ENCODE measurements at places on chromosomes 11 and 22.
A peak's percentile ranks its signal among the peaks of the same experiment; 100 is the strongest.

- DNase-seq = no peak
These were observed 432.1 kb downstream of the DYNC2H1 start for GRCh38 chr11:103541186-103541795.

DNA sequence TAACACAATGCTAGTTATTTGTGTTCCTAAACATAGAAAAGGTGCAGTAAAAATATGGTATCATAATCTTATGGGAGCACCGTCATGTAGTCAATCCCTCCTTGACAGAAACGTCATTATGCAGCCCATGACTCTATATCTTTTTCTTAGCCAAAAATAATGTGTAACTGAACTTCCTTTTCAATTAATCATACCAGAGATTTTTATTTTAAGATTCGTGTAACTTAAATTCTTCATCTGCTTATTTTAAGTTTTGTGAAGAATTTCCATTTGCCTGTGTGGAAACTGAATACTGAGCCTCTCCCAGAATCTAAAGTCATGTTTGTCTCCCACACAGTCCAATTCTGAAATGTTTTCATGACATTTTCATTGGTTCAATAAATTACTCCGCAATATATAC, 699.1 kb downstream of the KCNA4 start:
- no peak for DNase-seq

DNA sequence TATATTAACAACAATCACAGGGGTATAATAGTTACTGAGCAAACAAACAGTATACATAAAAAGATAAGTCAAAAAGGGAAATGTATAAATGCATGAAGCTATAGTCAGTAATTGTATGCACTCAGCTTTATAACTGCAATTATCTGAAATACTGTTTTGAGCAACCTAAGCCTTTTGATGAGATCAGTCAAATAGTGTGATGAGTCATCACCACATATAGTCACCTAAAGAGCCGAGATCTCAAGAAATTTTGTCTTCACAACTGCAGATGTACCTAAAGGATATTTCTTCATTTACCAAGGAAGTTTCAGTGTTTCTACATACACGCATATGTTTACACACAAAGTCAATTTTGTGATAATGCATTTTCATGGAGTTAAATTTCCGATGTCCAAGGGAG, 5.4 kb upstream of the OR51A2 start:
- DNase-seq = no peak

- DNase-seq = no peak
These were observed 75.2 kb downstream of the LDLRAD3 start for GRCh38 chr11:36019005-36019596.

DNA sequence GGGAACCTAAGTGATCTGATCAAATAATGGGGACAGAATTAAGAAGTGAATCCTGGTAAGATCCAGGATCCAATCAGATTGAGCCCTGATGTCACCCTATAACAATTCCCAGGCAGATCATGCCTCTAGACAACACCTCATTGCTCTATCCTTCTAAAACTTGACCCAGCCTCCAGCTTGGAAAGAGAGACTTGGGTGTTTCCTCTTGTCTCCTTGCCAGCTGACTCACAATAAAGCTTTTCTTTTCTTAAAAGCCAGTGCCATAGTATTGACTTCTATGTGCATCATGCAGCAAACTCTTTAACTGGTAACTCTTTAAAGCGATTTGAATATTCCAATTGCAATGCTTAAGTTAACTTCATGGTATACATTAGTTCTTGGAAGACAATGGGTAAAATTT, 109.6 kb upstream of the CHORDC1 start:
- DNase-seq = no peak

GRCh38 chr22:30557243-30557642, 10.7 kb upstream of the SEC14L6 start:
- DNase-seq = no peak

- DNase-seq = no peak
These were observed 41.0 kb upstream of the MS4A8 start for GRCh38 chr11:60658409-60658808.

- no peak for DNase-seq
These were observed 386.2 kb downstream of the TENM4 start for GRCh38 chr11:79054636-79055035.

DNA sequence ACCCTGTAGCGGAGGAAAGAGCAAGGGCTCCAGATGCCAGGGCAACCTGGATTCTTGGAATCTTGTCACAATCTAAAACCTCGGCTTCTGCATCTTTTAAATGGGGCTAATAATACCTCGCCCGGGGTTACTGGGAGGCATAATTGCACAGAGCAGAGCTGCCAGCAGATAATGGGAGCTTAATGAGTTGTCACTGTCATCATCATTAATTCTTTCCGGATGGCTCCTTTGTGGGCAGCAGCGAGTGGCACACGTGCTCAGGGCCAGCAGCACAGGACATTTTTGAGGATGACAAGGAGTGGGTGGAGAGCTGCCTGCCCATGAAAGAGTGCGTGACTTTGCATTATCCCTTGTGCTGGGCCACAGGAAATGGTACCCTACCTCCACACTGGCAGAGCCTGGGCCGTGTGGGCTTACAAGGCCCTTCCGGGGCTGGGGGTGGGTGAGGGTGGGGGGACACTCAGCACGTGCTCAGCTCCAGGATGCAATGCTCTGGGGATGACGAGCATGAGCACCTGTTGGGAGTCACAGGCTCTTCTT, 5.7 kb downstream of the PDGFB start:
- no peak for DNase-seq

DNA sequence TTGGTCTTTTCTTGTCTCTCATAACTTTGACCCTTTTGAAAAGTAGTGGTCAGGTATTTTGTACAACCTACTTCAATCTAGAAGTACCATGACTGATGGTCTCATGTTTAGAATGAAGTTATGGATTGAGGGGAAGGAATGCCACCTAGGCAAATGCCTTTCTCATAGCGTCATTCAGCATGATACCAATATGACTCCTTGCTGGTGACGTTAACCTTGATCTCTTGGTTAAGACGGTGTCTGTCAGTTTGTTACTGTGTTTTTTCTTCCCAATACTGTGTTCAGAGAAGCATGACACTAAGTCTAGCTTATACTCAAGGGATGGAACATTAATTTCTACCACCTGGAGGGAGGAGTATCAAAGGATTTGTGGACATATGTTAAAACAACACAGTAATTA, 130.9 kb downstream of the KIF18A start:
- no peak for DNase-seq

- no peak for DNase-seq
These were observed 6.4 kb downstream of the E2F8 start for GRCh38 chr11:19234231-19234817.

- no peak for DNase-seq
These were observed 429.0 kb downstream of the SOX6 start for GRCh38 chr11:15927196-15927863.

GRCh38 chr11:112769170-112769569, 192.1 kb upstream of the NCAM1 start:
- DNase-seq = no peak

DNA sequence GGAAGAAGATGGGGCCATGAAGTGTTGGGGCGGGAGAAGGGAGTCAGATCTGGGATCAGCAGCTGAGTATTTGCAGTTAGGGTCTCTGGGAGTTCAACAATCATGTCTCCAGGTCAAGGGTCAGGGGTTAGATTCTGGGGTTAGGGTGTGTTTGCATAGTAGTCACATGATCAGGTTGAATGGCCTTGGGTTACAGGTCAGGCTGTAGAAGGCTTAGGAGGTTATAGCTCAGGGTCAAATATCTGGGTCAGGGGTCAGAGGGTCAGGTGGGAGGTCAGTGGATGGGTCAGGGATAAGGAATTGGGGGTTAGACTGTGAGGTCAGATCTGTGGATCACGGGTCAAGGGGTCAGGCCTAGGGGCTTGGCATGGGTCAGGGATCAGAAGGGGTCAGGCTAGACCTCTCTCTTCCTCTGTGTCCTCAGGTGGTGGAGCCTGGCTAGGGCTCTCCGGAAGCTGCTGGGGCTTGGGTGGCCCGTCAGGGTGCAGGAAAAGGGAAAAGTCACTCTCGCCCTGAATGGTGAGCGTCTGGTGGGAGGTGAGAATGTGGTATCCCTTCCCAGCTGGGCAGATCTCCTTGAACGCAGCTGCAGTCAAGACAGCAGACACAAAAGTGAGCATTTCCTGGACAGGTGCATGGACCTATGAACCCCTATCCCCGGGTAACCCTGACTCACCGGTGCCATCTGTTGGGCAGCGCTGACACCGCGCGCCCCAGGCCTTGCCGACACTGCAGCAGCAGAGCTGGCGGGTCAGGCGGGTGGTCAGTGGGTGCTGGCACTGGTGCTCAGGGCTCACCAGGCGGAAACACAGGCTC, 6.4 kb downstream of the LTBP3 start:
- DNase-seq = peak; percentile 75

GRCh38 chr22:21802056-21802455, 65.4 kb downstream of the MAPK1 start:
- DNase-seq = no peak

DNA sequence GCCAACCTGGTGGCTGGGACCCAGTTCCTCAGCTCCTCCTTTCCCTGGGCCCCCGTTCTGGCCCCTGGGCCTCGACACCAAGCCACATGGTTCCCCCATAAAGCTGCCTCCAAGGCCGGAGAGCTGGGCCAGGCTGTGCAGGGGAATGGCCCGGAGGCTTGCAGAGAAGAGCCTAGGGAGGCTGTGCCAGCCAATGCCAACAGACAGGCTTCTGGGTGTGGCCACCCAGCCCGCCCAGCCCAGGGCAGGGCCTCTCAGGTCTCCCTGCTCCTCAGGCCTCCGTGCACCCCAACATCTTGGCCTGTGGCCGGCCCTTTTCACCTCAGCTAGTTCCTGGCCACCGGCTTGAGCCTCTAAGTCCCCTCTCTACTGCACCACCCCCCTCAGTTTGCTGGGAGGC, 17.4 kb upstream of the FLRT1 start:
- DNase-seq = no peak

GRCh38 chr11:19268909-19269308, 28.2 kb upstream of the E2F8 start:
- DNase-seq = no peak

GRCh38 chr22:44933666-44934453, 75.9 kb downstream of the PHF21B start:
- DNase-seq = no peak

DNA sequence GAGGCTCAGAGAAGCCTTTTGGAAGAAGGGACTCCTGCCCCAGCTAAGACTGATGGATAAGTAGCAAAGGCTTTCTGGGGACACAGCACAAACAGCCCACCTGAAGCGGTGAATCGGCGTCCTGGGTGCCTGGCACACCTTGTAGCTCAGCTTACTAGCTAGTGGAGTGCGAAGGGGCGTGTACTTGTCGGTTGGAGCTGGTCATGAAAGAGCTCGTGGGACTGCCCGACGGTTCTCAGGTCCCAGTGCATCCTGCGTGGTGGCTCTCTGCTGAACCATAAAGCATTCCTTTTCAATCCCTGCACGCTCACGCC, 690 bp upstream of the UVRAG start:
- no peak for DNase-seq

- no peak for DNase-seq
These were observed 136.9 kb downstream of the METTL15 start for GRCh38 chr11:28245131-28245530.

- peak; percentile 35 for DNase-seq
These were observed 953 bp upstream of the PACS1 start for GRCh38 chr11:66068923-66069714.

- DNase-seq = no peak
These were observed 5.1 kb downstream of the OR10V1 start for GRCh38 chr11:59708537-59708936.

DNA sequence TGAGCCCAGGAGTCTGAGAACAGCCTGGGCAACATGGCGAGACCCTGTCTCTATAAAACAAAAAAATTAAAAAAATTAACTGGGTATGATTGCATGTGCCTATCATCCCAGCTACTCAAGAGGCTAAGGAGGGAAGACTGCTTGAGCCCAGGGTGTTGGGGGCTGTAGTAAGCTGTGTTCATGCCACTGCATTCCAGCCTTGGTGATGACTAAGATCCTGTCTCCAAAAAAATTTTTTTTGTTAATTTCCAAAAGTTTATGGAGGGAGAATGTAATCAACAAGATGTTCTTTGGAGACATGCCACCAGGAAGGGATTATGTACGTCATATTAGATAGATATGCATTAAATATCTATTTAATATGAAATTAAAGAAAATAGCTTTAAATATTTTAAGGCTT, 267.5 kb downstream of the SBF2 start:
- DNase-seq = no peak

GRCh38 chr11:104366321-104366734, 202.4 kb upstream of the PDGFD start:
- DNase-seq = no peak

GRCh38 chr11:116360221-116360941, 412.4 kb downstream of the BUD13 start:
- no peak for DNase-seq

GRCh38 chr11:2363577-2364370, 13.3 kb upstream of the CD81 start:
- no peak for DNase-seq

DNA sequence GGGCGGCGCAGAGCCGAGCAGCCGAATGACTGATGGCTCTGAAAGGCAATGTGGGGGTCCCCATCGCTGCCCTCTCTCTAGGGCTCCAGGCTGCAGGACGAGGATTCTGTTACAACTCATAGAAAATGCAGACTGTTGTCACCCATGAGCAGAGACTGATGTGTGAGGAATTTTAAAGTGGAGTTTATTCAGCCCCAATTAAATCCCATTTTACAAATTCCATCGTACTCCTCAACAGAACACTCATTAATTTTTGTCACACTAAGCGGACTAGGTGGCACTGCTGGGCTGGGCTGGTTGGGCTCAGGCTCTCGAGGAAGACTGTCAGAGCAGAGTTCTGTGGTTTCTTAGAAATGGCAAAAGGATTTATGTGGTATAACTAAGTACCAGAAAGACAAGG, 102.6 kb upstream of the SPON1 start:
- no peak for DNase-seq

DNA sequence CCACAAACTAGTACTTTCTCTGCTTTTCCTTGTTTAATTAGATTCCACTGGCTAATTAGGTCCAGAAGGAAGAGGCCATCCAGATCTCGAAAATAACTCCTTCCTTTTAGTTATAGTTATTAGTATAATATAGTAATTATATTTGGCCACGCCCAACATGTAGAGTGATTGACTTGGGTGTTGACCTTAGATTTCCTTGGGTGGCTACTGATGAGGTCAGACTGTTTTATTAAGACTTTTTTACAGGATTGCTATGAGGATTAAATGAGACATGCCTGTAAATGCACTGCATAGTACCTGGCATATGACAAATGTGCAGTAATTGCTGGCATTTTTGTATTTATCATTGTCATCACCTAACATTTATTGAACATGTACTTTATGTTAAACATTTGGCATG, 26.9 kb downstream of the STX3 start:
- no peak for DNase-seq

- DNase-seq = no peak
These were observed 28.4 kb downstream of the TAB1 start for GRCh38 chr22:39427751-39428596.

All from activated CD4-positive, alpha-beta T cell treated with anti-CD3 and anti-CD28 coated beads, Interleukin-2, Interleukin-6, amounts not matched to agents 100 ng/mL and 50 ng/mL, durations not matched to agents 16 hours and 8 hours (primary cell).